Stimulated activated CD4-positive, alpha-beta T cell treated with anti-CD3 and anti-CD28 coated beads, TNF-alpha, amount 100 ng/mL, for 48 hours (primary cell): ENCODE measurements at places on chromosomes 5 and 9.

DNA sequence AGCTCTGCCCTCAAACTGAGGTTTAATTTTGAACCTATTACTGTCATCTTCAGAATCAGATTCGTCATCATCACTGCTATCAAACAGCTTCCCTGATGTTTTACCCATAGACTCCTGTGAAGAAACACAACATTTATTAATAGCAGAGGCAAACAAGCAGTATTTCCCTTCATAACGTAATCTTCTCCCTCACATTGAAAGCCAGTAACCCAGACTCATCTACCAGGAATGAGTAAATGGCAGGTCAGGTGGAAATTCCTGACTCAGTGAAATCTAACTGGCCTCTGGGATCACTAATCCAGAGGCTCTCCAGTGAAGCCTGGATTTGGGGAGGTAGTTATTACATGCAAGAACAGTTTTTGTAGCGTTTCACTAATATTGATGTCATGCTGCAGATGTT, 14.6 kb downstream of the NOL8 start:
- no peak for DNase-seq

- no peak for DNase-seq
These were observed 119.6 kb upstream of the FST start for GRCh38 chr5:53360811-53361210.

GRCh38 chr9:8694983-8695588, 895.5 kb upstream of the DMAC1 start:
- no peak for DNase-seq

- DNase-seq: no peak
These were observed 28.3 kb upstream of the GOLPH3 start for GRCh38 chr5:32202394-32202793.

DNA sequence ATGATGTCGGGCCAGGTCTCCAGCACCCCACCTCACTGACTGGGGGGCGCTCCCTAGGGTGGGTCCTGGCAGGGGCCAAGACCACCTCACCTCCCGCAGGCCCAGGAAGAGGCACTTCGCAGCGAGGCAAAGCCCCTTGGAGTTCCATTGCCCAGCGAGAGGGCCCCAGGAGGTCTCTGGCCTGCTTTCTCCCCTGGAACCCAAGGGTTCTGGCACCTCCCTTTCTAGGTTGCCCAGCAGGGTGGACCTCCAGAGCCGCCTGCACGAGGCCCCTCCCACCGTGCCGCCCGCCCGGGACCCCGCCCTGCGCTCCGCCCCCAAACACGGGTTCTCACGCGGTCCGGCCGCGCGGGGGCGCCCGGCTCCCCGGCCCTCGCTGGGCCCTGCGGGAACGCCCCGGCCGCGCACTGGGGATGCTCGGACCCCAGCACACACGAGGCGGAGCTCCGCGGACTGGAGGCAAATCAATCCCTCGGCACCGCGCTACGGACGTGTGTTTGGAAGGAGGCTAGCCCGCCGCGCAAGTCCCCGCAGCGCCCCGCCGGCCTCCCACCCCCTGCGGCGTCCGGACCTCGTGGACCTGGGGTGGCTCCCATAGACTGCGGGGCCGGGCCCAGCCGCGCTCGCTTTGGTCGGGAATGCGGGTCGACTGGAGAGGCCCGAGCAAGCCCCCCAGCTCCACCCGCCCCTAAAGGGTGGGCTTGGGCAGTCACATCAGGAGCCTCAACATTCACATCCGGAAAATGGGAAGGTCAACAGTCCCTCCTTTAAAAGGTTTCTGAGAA, 99.5 kb upstream of the LMX1B start:
- peak; percentile 48 for DNase-seq

DNA sequence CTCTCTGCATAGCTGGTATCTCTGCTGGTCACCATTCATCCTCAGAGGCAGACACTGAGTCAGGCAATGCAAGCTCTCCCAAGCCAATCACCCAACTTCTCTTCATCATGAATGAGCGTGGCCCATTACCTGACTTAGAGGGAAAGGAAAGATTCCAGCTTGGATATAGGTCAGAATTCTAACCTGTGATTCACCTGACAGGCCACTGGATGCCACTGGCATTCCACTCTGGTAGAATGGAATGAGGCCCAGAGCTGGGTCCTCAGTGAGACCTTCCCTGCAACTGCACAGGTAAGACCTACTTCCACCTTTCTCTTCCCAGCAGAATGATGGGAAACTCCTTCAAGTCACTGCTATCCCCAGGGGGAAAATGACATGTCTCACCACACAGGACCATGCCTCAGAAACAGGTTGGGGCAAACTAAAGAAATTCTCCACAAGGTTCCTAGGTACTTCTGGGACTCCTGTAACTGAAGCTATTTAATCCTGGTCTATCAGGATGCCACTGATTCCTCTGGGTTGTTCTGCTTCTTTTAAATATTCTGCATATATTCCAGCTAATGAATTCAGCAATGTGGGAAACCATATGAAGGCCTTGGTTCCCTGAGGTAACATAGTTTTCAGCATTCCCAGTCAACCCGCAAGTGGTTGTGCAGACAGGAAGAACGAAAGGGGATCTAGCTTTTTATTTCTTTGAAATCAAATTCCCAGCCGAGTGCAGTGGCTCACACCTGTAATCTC, 62.0 kb downstream of the SUSD1 start:
- no peak for DNase-seq

DNA sequence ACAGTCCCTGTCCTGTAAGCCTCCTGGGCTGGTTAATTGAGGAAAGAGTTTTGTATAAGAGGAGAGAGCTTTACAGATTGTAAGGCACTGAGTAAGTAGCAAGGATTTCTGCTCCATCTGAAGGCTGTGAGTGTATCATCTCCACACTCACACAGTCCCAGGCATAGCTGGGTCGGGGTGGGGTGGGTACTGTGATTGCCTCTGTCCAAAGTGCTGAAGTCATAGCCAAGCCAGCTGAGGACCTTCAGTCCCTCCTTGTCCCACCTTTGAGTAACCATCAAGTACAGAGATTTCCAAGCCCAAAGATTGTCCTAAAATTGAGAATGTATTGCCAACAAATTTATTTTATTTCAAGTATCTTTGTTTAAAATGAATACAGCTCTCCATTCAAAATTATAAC, 5.5 kb upstream of the DNAJB5 start:
- DNase-seq: no peak

DNA sequence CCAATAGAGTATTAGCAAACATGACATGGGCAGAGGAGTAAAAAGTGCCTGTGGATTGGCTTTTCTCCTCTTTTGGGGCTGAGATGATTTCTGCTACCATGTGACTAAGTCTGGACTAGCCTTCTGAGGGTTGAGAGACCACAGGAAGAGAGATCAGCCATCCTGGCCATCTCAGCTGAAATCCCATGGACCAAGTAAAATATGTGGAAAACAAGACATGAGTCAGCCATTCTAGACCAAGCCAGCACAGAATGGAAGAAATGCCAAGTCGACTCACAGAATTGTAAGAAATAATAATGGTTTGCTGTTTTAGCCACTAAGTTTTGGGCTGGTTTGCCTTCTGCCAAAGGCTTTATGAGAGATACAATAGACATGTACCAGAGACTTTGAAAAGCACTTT, 377.8 kb downstream of the CHSY3 start:
- no peak for DNase-seq

DNA sequence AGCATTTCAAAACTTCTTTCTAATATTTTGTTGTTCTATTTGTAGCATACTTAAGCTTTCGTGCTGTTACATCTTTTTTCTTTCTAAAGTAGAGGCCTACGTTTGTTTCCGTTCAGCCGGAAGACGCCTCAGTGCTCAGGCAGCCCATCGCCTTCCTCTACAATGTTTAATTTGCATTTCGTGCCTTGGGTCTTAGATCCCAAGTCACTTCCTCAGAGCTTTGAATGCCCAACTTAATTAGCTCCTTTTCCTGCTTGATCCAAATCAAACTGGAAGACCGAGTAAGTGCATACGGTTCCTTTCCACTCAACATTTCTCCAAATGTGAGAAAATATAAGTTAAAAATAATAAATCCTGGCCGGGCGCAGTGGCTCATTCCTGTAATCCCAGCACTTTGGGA, 43.2 kb downstream of the MRPL36 start:
- DNase-seq: no peak

- DNase-seq: no peak
These were observed 1.1 kb downstream of the SLCO4C1 start for GRCh38 chr5:102294886-102295395.

DNA sequence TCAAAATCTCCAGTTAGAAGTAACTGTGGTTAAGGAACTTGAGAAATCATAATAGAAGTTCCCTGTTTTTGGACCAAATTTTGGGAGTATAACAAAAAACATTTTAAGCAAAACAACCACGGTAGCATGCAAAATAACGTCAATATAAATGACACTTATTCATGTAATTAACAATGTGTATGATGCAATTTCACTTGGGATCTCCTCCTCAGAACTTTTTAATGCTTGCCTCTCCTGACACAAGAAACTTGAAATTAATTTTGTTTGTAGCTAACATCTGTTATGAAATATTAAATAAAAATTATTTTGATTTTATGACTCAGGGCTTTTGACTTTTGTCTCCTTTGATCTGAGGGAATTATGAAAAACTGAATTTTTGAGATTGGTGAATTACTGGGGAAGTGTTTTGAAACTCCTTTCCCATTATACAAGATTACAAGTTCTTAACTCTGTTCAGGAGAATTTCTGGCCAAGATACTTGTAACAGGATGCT, 149.7 kb downstream of the ATP10B start:
- no peak for DNase-seq

- no peak for DNase-seq
These were observed 61.8 kb upstream of the ZBTB43 start for GRCh38 chr9:126743041-126743440.

DNA sequence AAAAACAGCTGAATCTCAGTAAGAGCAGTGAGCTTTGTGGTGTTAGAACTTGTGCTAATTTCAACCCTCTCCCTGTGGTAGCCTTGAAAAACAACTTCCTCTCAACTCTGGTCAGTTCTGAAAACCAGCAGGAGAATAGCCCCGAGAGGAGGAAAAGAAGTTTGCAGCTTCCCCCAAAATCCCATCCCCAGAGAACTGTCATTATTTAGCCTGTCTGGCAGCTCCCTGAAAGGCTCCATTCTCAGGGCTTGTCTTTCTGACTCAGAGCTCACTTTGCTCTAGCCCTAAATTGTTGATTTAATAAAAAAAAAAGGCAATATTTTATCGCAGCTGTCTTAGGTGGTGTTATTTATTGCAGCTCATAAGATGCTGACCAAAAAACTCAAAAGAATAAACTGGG, 11.4 kb upstream of the SLC45A2 start:
- no peak for DNase-seq

GRCh38 chr5:173839117-173839713, 48.9 kb upstream of the CPEB4 start:
- no peak for DNase-seq

GRCh38 chr5:104347119-104347708, 784.6 kb upstream of the NUDT12 start:
- DNase-seq: no peak

DNA sequence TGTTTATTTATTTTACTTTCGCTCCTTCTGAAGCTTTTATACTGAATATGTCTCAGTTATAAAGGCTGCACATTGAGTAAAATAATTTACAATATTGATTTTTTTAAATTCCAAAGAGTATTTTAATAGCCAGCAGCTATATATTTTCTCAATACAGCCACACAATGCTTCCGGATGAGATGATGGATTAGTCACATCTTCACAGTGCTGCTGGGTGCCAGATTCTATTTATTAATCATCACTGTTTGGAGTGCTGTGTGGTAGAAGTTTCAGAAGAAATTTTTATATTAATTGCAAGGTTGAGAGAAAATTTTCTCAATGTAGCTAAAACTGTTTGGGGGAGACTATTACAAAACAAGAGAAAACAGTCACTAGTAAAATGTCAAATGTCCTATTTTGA, 989.8 kb downstream of the TLE4 start:
- DNase-seq: no peak

DNA sequence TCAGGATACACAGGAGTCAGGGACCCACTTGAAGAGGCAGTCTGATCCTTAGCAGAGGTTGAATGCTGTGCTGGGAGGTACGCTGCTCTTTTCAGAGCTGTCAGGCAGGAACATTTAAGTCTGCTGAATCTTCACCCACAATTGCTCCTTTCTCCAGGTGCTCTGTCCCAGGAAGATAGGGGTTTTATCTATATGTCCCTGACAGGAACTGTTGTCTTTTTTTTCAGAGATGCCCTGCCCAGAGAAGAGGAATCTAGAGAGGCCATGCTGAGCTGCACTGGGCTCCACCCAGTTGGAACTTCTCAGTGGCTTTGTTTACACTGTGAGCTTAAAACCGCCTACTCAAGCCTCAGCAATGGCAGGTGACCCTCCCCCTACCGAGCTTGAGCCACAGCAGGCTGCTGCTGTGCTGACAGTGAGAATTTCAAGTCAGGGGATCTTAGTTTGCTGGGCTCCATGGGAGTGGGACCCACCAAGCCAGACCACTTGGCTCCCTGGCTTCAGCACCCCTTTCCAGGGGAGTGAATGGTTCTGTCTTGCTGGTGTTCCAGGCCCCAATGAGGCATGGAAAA, 169.0 kb downstream of the FBXL17 start:
- no peak for DNase-seq

DNA sequence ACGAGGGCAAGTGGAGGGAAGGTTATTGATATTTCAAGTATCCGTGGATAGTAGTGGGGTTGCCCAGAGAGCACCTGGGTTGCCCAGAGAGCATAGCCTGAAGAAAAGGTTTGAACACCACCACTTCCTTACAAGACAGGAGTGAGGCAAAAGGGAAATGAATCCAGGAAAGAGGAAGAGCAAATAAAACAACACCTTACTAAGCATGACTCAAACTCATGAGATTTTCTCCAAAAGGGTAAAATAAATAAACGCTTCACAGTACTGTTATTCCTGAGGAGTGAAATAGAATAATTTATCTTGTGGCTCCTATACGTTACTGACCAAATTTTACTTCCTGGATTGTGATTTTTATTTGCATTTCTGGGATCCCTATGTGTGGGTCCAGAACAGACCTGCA, 65.2 kb upstream of the PTPRD start:
- DNase-seq: no peak

GRCh38 chr5:150562832-150563231, 54.9 kb downstream of the NDST1 start:
- DNase-seq: no peak

DNA sequence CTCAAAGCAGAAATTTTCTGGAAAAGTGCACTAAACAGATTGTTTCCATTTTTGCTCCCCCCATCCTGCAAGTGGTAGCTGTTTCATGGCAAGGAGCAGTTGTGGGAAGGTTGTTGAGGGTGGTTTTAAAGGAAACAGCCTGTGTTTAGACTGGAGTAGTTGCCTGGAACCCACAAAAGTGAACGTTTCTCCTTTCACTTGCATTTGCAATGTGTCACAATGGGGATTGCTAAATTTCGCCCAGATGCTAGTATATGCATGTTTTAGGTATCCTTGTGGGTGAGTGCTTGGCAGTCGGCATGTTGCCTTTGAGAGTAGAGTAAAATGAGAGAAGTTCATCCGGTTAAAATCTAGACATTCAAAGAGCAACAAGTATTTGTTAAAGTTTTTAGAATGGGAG, 1099.9 kb upstream of the DMAC1 start:
- no peak for DNase-seq
